AML-193 (cell line): ENCODE measurements at places on chromosomes 12 and 14.
A peak's percentile ranks its signal among the peaks of the same experiment; 100 is the strongest.

DNA sequence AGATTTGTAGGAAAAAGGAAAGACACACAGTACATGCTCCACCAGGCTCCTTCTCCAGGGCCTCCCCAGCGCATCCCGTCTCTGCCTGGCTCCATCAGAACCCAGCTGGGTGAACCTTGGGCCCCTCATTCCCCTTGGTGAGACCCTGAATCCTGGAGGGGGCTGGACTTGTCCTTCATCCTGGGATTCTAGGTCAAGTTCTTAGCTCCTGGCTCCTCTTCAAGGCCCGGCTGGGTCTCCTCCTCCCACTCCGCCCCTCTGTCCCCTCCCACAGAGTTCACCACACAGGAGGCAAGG is 49.2 kb downstream of the PSMA6 start:
- DNase-seq = no peak

DNA sequence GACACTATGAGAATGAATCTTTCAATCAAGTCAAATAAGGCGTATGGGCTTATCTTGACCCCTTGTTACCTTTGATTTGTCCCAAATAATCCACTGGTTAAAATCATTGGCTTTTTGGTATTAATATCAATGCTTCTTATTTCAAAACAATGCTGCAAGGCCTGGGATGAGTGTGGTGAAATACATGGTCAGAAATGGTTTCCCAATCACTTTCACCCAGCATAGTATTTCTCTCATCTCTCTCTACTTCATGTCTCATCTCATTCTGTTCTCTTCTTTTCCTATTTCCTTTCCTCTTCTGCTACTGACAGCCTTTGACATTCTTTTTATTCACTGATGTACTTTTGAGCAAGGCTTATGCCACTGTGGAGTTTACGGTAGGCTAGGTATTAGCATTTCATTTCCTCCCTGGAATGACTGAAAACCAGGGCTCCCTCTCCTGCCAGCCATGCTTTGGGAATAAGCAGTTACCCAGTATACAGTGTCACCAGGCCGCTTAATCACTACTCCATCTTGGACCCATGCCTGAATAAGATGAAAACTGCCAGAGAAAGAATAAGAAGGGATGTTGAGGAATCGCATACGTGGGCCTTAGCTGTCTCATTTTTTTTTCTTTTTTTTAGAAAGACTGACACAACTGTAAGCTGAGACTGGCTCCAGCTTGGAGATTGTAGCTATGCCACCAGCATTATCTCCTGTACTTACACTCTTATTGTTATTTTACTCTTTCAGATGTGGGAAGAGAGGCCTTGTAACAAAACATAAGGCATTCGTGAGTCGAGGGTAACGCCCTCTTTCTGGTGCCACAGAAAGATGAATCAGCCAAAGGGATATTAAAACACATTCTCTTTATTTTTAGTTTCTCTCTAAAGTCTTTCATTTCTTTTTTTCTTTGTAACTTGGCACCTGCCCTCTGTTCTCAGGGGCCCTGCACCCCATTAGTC is 53.5 kb downstream of the IGF1 start:
- no peak for DNase-seq

GRCh38 chr12:753611-754472 is 1.5 kb downstream of the WNK1 start:
- peak; percentile 27 for DNase-seq

DNA sequence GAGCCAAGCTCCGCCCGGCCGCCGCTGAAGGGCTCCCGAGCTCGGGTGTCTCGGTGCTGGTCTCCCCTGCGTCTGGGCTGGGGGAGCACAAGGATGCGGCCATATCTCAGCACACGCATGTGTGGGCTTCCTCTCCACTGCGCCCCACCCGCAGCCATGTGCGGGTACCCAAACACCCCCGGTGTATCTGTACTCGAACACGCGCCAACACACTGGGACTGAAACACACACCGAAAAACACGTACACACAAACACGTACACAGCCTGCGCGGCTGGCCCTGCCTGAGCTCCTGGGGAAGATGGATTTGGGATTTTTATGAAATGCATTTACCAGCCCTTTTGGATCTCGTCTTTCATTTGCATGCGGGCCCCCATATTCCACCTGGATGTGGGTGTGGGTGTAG is 897 bp upstream of the TBX3 start:
- DNase-seq = no peak

DNA sequence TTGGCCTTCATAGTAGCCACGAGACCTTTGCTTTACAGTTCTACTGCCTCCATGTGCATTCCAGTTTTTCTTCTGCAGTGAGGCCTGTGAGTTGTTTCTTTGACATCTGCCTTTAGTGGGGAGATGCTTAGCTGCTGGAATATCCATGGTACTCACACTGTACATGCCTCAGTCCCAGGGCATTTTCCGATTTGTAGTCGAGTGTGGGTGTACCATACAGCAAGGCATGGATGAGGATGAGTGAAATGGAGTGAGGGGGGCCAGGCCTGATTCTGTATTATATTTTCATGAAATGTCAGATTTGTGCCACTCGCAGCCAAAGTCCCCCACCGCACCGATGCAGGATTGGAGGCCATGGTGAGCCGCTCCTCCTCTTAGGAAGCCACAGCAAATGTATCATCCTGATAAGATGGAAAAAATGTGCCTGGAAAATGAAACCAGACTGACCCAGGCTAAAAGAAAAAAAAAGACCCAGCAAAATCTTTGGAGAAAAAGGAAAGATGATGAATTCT is 173.0 kb downstream of the ADGRD1 start:
- no peak for DNase-seq

DNA sequence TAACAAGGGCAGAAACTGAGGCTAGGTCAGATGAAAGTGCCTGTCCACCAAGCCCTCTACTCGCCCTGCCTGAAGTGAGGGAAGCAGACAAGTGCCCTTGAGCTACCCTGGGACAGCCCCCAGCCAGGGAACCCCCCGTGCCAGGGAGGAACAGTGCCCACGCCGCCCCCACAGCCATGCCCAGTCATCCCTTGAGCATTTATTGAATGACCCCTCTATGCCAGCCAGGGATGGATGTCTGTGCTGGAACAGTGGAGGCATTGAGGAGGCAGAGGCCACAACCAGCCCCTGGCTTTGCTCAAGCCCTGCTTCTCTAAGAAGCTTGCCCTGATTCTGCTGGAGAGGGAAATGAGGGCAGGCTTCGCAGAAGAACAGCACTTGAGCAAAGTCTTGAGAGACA is 3.7 kb upstream of the AQP6 start:
- DNase-seq = no peak

GRCh38 chr14:91964724-91965123 is 17.2 kb upstream of the FBLN5 start:
- no peak for DNase-seq

GRCh38 chr14:71815110-71815509 is 117.1 kb upstream of the RGS6 start:
- no peak for DNase-seq

DNA sequence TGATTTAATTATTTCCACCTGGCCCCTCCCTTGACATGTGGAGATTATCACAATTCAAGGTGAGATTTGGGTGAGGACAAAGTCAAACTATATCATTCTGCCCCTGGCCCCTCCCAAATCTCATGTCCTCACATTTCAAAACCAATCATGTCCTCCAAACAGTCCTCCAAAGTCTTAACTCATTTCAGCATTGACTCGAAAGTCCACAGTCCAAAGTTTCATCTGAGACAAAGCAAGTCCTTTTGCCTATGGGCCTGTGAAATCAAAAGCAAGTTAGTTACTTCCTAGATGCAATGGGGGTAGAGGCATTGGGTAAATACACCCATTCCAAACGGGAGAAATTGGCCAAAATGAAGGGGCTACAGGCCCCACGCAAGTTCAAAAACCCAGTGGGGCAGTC is 31.1 kb upstream of the SPATA7 start:
- DNase-seq = no peak

GRCh38 chr12:6914246-6914946 is at the start of gene ENO2:
ENO2 (plus strand) TSS chr12:6914580; CDS start chr12:6915833, 1,253 bp downstream.
- no peak for DNase-seq

DNA sequence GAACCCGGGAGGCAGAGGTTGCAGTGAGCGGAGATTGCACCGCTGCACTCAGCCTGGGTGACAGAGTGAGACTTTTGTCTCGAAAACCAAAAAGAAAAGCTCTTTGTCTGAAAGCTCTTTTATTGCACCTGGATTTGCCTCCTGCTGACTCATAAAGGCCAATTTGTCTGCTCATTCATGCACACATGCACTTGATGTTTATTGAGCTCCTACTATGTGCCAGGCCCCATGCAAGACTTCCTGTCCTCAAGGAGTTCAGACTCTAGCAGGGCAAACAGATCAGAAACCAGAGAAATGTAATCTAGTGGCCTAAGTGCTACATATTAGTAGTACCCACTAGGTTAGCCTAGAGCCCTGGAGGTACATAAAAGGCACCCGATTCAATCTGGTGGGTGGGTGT is 16.3 kb upstream of the MLEC start:
- no peak for DNase-seq

GRCh38 chr14:23183158-23183470 is 346 bp downstream of the SLC7A8 start:
- no peak for DNase-seq

- DNase-seq = no peak
Observed at GRCh38 chr14:81310606-81311005, 89.5 kb downstream of the STON2 start.

DNA sequence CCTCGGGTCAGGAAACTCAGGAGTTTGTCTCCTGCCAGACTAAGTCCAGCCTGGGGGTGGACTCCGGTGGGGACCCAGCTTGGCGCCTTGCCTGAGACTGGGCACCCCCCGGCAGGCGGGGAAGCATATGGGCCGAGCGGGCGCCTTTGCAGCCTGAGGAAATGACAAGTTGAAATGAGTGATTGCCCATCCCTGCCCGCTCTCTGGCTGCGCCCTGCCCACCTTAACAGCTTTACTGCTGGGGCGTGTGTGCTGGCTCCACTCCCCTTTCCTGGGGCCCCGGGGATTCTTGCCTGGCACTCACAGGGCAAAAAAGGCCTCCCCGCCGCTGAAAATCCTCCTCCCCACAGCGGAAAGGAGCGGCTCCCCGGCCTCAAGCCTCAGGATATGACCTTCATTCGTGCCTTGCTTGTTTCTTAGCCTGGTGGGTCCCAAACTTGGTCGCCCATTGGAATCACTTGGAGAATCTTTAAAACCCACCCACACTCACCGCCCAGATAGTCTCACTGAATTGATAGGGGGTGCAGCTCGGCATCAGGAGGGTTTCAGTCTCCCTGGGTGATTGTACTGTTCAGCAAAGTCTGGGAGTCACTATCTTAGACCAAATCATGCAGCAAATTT is 1.5 kb downstream of the RFLNA start:
- no peak for DNase-seq

DNA sequence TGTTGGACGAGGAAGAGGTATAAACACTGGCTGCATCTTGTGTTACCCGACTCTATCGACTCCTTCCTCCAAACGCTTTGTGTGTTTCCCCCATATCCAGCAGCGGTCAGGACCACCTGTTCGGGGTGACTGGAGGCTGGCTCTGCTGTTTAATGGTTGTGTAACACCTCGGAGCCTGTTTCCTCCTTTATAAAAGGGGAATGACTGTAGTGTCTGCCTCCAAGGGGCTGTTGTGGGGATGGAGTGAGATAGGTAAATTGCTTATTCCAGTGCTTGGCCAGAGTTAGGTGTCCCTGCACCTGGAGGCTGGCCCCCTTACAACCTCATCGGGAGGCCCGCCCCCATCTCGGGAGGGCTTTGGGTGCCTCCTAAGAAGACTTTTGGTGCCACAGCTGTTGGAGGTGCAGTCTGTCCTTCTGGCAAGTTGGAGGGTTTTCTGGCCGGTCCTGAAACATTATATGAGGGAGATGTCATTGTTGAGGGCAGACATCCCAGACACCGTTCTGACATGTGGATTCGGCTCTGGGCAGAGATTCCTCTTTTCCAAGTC is 1.1 kb downstream of the MLXIP start:
- peak; percentile 53 for DNase-seq

GRCh38 chr12:74981541-74981940 is 228.1 kb downstream of the KCNC2 start:
- DNase-seq = no peak
